ENCODE measurements at places on chromosomes 1 and 21. TPM values are rescaled to one million over a fixed set of nuclear protein-coding genes. Genes with fewer than 3 reads are reported as not detected.

Gene LENEP
- not detected for total RNA-seq

Gene BEND5
- 32.1 TPM for total RNA-seq

Gene KCNK2
- 14.6 TPM for total RNA-seq

Gene CD247
- total RNA-seq = 3.5 TPM

Gene SRRM1
- 137 TPM for total RNA-seq

Data from dorsolateral prefrontal cortex (tissue), 122 donors.